ENCODE measurements at places on chromosomes 1 and 21.
A peak's percentile ranks its signal among the peaks of the same experiment; 100 is the strongest.

DNA sequence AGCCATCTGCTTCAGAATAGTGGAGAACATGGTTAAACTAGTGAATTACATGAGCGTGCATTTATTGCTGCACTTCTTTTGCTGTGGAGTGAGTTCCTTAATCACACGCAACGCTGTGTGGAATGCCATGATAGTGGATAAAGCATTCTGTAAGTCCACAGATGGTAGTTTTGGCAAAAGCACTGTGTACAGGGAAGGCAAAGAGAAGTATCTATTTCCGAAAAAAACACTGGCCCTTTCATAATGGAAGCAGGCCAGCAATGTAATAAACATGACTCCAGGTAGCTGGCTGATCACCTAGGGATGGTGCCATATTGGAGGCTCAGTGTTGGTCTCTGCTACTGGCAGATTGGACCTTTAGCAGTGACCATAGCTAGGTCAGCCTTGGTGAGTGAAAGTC is 67.6 kb downstream of the FH start:
- DNase-seq = no peak

DNA sequence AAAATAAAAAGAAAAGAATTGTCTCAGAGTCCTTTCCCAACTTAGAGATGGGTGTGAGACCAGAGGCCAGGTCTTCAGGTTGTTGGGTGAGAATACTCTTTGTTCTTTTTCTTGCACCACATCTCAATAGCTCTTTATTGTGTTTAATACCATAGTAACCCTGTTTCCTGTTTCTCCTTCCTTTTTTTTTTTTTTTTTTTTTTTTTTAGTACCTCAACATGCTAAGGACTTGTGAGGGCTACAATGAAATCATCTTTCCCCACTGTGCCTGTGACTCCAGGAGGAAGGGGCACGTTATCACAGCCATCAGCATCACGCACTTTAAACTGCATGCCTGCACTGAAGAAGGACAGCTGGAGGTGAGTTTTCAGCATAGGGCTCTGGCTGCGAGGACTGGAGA is 24.4 kb downstream of the CELF3 start:
- no peak for DNase-seq

- DNase-seq = no peak
Observed at GRCh38 chr21:35303085-35303484, 254.0 kb upstream of the RUNX1 start.

DNA sequence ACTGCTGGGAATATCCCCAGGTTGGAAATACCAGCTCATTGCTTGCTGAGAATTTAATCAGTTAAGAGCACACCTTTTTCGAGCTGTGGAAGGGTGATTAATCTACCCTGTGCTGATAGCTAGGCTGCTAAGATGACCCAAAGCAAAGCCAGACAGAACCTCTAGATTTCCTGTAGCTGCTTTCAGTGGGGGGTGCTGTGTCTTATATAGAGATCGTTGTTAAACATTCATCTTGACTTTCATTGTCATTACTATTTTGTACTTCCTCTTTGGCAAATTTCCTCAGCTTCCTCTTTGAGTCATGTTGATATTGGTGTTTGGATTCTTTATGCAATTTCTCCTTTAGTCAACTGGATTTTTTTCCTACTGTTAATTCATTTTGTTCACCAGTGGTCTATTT is 155.3 kb downstream of the DISC1 start:
- DNase-seq = no peak

DNA sequence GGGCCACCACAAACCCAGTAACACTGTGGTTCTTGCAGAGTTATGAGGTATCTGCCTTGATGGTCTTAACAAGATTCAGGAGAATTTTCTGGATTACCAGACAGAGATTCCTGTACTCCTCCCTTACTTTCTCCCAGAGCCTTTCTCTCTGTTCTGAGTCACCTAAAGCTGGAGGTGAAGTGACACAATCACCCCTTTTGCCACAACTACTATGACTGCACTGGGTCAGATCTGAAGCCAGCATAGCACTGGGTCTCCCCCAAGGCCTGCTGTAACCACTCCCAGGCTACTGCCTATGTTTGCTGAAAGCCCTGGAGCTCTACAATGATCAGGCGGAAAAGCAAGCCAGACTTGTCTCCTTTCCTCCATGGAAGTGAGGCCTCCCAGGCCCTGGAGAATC is 156.7 kb upstream of the NEGR1 start:
- DNase-seq = no peak

- no peak for DNase-seq
Observed at GRCh38 chr1:94122201-94122970, 1.4 kb upstream of the ABCA4 start.

- DNase-seq = no peak
Observed at GRCh38 chr1:155569988-155570592, 7.5 kb upstream of the ASH1L start.

DNA sequence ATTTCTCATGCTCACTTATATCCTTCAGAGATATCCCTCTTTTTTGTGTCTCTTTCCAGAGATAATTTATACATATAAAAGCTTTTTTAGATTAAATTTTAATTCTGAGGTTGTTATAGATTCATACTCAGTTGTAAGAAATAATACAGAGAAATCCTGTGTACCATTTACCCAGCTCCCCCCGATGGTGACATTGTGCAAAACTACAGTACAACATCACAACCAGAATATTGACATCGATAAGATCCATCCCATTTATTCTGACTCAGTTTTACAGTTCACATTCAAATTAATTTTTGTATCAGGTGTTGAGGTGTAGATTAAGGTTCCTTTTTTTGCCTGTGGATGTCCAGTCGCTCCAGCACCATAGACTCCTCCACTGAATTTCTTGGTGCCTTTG is 14.3 kb downstream of the DMRTB1 start:
- DNase-seq = no peak

- no peak for DNase-seq
Observed at GRCh38 chr1:208928349-208929010, 655.0 kb upstream of the CAMK1G start.

- DNase-seq = no peak
Observed at GRCh38 chr1:50181027-50181663, 72.4 kb downstream of the ELAVL4 start.

DNA sequence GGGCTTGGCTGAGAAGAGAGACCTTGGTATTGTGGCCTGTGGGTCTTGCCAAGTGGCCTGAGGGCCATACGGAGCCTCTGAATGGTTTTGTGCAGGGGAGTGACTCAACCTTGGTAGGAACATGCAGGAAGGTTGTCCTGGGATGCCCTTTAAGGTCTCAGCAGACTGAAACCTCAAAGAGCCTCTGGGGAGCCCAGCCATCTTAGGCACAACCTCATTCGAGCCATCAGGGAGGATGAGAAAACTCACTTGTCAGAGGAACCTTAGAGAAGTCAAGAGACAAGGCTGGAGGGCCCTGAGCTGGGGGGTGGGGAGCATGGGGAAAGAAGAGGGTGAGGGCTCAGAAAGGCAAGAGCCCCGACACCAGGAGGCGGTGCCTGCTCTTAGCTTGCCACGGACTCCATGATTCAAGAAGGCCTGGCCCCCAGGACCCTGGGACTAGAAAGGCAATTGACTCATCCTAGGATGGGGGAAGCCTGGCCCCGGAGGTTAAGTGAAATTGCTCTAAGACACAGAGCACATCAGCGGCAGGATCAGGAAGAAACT is 13.0 kb downstream of the IFI6 start:
- DNase-seq = no peak

DNA sequence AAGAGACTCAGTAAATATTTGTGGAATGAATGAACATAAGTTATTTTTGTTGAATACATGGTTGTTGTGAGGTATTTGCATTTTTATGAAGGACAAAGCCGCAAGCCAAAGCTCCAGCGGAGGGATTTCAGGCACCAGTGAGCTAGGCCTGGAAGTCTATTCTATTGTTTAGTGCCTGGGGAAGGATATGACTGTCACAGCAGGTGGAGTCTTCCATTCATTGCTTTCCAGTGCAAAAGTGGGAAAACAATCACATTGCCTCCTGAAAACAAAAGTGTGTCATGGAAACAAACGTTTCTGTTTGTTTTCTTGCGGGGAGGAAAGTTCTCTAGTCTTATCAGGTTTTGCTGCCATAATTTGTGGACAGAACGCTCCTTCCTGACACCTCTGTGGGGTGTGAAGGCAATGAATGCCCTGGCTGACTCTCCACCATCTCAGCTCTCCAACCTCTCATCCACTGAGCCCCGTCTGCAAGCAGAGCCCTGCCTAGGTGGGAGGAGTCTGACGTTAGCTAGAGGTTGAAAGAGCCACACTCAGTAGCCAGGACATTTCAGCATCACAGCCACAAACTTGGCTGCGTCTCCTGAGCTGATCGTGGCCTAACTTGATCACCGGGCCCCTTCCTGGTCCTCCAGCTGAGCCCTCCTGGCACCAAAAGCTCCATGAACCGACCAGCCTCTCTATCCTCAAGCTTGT is 739.1 kb downstream of the MATN1 start:
- DNase-seq = no peak

- no peak for DNase-seq
Observed at GRCh38 chr1:234863551-234863971, 253.6 kb upstream of the IRF2BP2 start.

DNA sequence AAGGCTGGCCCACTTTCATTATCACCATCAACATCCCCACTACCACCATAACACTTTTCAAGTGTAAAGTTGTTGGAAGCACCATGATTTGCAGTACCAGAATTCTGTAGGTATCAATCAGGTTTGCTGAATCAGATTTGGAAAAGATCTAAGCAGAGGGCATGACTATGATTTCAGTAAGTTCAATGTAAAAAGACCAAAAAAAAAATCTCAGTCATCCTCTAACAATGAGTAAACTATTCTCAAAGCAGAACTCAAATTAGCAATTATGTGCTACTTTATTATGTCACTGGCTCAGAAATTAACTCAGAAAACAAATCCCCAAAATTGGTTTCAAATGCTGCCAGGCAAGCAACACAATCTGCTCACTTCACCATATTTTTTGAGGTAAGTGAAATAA is 187.8 kb upstream of the HP1BP3 start:
- no peak for DNase-seq

DNA sequence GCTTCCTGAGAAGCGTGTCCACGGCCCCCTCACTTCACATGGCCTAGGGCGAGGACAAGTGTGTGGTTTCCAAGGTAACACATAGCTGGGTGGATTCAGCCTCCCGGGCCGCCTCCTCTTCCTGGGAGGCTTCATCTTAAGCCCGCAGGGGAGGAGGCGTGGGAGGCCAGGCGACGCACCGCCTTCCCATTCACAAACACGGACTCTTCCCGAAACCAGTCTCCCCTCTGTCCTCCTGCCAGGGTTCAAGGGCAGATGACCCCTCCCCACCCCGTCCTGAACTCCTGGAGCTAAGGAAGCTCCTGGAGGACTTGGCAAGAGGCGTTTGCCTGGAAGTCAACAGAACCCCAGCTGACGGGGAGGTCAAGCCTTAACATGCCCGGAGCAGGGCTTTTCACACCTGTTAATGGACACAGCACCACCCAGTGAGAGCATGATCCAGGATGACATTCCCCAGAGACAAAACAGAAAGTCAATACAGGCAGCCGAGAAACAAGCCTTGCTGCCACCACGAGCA is 56.7 kb downstream of the KCNN3 start:
- peak; percentile 85 for DNase-seq

GRCh38 chr21:45854690-45855247 is 126.8 kb upstream of the COL6A1 start:
- DNase-seq = no peak

DNA sequence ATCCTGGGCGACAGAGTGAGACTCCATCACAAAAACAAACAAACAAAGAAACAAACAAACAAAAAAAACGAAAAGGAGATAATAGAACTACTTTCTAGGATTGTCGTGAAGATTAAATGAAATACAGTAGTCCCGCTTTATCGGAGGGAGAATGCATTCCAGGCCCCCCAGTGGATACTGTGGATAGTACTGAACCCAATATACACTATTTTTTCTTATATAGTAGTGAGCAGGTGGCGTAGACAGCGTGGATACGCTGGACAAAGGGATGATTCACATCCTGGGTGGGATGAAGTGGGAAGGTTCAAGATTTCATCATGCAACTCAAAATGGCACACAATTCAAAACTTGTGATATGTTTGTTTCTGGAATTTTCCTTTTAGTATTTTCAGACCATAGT is 8.0 kb downstream of the SLC35F3 start:
- DNase-seq = no peak

DNA sequence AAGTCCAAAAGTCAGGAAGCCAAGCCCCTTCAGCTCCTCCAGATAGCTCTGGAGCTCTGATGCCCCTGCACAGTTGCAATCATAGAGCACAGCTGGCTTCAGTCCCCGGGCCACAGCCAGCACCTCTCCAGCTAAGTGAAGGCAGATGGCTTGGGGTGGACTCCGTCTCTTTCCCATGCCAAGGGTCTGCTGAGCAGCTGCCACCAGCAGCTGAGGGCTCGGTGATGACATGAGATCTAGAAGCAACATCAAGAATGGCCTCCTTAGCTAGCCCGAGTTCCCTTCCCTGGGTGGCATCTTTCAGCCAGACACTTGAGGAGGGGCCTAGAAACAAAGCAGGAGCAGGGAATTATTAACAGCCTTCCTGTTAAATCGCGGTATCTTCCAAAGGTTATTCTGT is 973 bp downstream of the C1orf74 start:
- no peak for DNase-seq

- no peak for DNase-seq
Observed at GRCh38 chr1:167551362-167551761, 2.2 kb downstream of the CREG1 start.

GRCh38 chr21:44438531-44439210 is 16.6 kb upstream of the LRRC3 start:
- no peak for DNase-seq

- DNase-seq = peak; percentile 67
Observed at GRCh38 chr1:193185901-193186731, at the start of gene B3GALT2. B3GALT2 (minus strand) TSS chr1:193186613; CDS start chr1:193181562, 5,051 bp downstream.

GRCh38 chr1:163372576-163372975 is 50.8 kb downstream of the NUF2 start:
- DNase-seq = no peak

DNA sequence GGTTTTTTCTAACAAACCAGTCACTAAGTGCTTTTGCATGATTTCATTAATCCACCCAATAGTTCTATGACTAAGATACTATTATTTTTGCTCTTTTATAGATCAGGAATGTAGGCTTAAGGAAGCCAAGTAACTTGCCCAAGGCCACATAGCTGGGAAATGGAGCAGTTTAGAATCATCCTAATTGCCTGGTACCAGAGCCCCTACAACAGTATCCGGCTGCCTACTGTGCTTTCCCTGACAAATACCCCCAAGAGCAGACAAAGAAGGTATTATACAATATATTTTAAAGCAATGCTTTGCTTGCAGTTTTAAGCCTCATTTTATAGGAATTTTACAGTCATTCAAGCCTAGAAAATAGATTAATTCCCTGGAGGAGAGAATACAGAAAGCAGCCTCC is 45.5 kb upstream of the RASAL2 start:
- DNase-seq = no peak

DNA sequence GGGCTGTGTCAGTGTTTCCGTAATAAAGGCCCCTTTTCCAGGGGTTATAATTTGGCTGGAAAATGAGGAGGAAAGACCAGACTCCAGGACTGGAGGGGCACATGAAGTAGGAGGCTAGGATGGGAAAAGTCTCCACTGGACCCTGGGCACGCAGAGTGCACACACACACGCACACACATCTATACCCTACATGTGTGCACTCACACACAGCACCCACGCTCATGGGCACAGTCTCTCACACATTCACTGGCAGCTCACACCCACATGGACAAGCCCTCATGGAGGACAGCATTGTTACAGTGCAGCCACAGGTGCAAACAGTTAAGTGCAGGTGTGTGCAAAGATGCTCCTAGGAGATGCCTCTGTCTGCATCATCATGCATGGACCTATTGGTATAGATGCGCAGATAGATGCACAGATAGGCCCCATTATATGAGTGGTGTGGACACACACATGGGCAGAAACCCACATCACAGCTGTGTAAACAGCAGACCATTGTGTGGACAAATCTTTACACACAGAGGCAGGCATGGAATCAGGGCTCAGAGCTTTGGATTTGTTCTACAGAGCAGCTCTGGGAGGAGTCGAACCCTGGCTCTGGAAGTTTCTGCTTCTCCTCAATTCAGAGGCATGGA is 9.1 kb upstream of the RUNX3 start:
- peak; percentile 46 for DNase-seq
